ENCODE measurements at places on chromosomes 13 and 19.

DNA sequence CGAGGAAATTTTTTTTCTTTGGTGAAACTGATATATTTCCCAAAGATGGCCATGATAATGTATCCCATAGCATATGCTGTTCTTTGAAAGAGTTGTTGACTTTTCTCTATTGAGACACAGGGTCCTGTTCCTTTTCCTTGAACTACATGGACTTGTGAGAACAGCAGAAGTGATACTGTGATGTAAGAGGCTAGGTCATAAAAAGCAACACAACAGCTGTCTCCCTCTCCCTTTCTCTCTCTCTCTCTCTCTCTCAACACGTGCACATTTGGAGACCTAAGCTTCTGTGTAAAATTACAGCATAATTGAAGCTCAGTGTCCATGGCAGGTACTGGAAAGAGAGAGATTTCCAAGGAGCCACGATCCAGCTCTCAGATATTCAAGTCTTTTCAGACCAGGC lies 1712.4 kb downstream of the EFNB2 start:
- no peak for DNase-seq

DNA sequence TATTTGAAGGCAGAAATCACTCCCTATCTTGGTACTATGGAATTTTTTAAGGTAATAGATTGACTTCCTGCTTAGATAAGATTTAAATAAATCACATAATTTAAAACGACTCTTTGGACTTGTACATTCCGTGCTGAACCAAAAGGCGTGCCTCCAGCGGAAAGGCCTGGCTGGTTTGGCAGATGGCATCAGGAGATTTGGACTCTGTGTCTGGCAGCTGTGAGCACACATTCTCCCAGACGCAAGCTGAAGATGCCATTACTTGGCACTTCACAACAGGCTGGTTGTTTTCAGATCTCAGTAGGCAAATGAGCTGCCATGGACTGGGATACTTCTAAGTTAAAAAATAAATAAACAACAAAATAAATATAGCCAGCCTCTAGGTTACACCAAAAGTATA lies 104.5 kb upstream of the SLC15A1 start:
- no peak for DNase-seq

- peak; percentile 83 for DNase-seq
These were observed 17.7 kb upstream of the SPACA4 start for GRCh38 chr19:48588670-48589401.

GRCh38 chr13:95858286-95859075 lies 181.5 kb downstream of the DNAJC3 start:
- no peak for DNase-seq

- DNase-seq: no peak
These were observed 6.2 kb downstream of the PEAK3 start for GRCh38 chr19:2275588-2276428.

- DNase-seq: no peak
These were observed 162.7 kb downstream of the KDM4B start for GRCh38 chr19:5131506-5132205.

DNA sequence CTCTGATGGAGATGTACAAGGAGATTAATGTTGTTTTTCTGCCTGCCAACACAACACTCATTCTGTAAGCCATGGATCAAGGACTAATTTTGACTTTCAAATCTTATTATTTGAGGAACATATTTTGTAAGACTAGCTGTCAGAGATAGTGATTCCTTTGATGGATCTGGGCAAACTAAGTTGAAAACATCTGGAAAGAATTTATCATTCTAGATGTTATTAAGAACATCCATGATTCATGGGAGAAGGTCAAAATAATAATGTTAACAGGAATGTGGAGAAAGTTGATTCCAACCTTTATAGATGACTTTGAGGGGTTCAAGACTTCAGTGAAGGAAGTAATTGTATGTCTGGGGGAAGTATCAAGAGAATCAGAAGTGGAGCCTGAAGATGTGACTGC lies 196.8 kb downstream of the POSTN start:
- no peak for DNase-seq

GRCh38 chr13:48542138-48542537 lies 9.3 kb upstream of the RCBTB2 start:
- no peak for DNase-seq

- no peak for DNase-seq
These were observed 564.5 kb downstream of the FGF9 start for GRCh38 chr13:22235285-22235949.

- no peak for DNase-seq
These were observed 8.1 kb upstream of the CARM1 start for GRCh38 chr19:10863107-10863717.

DNA sequence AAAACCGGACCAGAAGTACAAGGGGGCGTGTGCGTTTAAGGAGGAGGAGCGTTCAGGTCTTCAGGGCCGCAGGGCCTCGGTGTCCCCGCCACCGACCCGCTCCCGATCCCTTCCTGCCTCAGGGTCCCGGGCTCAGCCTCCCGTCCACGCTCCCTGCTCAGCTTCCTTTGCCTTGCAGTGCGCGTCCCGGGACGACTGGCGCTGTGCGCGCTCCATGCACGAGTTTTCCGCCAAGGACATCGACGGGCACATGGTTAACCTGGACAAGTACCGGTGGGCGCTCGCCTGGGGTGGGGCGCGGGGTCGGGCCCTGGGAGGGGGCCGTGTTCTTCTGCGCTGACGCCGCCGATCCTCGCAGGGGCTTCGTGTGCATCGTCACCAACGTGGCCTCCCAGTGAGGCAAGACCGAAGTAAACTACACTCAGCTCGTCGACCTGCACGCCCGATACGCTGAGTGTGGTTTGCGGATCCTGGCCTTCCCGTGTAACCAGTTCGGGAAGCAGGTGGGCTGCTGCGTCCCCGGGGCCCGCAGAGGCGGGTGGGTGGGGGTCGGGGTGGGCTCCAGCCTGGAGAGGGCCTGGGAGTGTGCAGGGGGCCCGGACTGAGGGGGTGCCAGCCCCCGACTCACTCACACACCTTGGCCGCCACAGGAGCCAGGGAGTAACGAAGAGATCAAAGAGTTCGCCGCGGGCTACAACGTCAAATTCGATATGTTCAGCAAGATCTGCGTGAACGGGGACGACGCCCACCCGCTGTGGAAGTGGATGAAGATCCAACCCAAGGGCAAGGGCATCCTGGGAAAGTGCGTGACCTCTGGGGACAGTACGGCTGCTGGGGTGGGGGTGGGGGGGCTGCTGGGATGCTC lies 1.4 kb downstream of the GPX4 start:
- DNase-seq: no peak

DNA sequence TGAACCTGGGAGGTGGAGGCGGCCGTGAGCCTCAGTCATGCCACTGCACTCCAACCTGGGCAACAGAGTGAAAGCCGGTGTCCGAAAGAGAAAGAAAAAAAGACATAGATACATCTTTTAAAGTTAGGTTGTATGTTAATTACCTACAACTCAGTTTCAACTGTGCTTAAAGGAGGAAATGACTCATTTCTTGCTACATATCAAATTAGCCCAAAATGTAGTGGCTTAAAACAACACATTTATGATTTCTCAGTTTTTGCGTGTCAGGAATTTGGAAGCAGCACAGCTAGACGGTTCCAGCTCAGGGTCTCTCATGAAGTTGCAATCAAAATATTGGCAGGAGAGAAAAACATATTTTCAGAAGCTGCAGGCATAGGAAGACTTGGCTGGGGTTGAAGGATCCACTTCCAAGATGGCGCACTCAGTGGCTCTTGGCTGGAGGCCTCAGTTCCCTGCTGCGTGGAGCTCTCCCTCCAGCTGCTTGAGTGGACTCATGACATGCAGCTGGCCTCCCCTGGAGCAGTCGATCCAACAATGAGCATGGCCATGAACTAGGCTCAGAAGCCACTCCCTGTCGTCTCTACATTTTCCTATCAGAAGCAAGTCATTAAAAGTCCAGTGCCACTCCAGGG lies 7.1 kb downstream of the LDLR start:
- peak; percentile 22 for DNase-seq

GRCh38 chr13:79678100-79678499 lies 197.1 kb downstream of the NDFIP2 start:
- no peak for DNase-seq

DNA sequence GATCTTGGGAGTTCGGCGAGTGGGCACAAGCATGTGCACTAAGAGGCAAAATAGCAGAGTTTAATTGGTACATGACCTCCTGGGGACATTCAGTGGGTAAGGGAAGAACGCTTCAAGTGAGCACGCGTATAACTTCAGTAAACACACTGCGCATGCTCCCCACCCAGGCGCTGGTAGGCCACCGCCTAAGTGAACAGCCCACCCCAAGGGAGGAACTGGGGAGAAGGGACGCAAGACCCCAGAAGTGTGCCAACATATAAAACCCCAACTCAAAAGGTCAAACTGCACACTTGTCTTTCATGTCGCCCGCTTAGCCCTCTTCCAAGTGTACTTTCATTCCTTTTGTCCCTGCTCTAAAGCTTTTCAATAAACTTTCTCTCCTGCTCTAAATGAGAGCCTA lies 10.5 kb upstream of the NTN5 start:
- DNase-seq: peak; percentile 65

GRCh38 chr13:44762911-44763310 lies 186.8 kb upstream of the TSC22D1 start:
- no peak for DNase-seq

DNA sequence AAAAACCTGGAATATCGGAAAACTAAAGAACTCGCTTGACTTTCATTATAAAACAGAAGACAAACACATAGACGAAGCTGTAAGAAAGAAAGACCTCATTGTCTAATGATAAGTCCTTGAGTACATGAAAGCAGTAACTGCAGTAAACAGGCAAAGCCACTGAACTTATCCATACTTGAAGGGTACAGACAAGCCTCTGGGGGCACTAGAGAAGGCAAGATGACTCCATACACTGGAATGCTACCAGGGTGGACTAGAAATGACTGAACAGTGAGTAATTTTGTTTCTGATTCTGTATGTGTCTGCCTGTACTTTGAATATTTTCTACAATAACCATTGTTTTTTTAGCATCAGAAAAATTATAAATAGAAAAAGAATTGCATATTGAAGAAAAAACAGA lies 507.9 kb downstream of the UQCRFS1 start:
- DNase-seq: no peak

DNA sequence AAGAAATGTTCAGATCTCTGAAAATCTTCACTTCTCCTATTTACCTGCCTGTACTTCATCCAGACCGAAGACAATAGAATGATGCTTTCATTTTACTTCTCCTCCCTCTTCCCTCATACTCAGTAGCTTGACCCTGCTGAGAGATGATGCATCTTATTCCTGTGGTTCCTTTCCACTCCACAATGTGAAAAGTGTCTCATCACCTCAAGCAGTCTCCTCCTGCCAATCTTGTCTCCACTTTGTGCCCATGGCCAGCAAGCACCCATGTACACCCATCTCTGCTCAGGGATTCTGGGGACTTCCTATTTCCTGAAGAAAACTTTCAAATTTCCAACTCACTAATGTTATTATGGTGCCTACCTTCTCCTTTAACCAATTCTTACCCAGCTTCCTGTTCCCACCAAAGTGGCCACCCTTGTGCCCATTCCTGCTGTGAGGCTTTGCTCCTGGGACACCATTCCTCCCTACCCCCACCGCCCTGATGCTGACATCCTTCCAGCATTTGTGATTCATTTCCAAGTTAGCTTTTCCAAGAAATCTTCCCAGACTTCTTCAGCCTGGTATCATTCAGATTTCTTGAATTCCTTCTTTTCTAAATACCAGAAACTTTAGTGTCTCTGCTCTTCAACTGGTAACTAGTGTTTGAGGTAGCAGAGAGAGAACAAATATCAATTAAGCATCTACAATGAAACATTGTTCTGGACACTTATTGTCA lies 212.5 kb downstream of the POSTN start:
- no peak for DNase-seq

- DNase-seq: peak; percentile 59
These were observed 38.7 kb downstream of the ADGRE1 start for GRCh38 chr19:6925801-6926751.

- no peak for DNase-seq
These were observed 28.5 kb downstream of the GPC5 start for GRCh38 chr13:91426913-91427312.

- no peak for DNase-seq
These were observed 384.3 kb downstream of the EFNB2 start for GRCh38 chr13:106151056-106151699.

DNA sequence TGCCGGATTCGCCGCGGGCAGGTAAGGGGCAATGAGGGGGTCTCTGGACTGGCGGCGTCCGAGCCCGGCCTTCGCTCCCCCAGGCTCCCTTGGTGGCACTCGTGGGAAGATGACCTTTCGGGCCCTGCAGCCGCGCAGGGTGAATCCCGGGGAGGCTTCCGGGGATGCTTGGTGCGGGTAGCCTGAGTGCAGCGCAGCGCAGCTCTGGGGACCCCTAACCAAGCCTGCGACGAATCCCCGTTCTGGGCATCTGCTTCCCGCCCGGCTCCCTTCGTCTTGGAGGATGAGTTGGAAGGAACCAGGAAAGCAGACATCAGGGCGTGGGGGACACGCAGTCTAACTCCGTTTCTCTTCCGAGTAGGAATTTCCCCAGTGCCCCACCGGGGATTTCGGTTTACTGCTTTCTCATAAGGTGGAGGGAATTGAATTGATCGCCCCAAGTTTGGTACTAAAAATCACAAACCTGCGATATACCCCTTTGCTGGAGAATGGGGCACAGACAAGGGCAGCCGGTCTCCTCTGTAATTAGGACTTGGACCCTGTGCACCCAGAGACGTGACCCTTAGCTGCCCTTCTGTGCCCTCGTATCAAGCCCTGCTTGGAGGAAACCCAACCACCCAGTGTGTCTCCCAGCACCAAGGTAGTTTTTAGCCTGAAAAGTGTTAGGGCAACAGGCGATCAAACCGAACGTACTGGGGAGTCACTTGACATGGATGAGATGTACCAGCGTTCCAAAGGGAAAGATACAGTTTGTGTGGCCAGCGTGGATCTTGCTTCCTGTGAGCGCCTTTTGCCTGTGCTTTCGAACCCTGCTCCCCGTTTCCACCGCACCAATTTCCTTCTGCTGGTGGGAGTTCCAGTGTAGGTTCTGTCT lies 1.0 kb downstream of the GPC5 start:
- no peak for DNase-seq

DNA sequence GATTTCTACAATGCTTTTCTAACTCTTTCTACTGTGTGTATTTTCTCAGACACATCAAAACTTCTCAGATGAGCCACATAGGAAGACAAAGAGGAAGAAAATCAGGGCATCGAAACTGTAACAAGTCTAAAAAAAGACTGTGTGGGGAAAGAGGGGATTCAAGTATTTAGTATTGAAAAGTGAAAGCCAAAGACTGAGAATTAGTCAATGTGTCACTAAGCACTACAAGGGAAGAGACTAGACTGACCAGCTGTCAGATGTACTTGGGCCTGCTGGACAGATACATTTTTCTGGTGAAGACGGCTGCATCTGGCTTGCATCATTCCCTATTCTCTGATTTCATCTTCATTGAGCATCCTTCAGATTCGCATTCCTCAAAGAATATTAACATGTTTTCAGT lies 25.4 kb downstream of the COMMD6 start:
- no peak for DNase-seq

- no peak for DNase-seq
These were observed 44.5 kb downstream of the SLC7A9 start for GRCh38 chr19:32824916-32825608.

- peak; percentile 96 for DNase-seq
These were observed 14.6 kb downstream of the FAM187B start for GRCh38 chr19:35213663-35214632.

GRCh38 chr13:94546061-94546839 lies 49.7 kb downstream of the TGDS start:
- DNase-seq: no peak

- no peak for DNase-seq
These were observed 21.3 kb downstream of the ZNF626 start for GRCh38 chr19:20640023-20640422.

- no peak for DNase-seq
These were observed 149.6 kb downstream of the IER2 start for GRCh38 chr19:13299838-13300237.

Measured in CD4-positive, alpha-beta T cell treated with Interleukin-4 for 1 hour (primary cell).